ENCODE measurements at places on chromosomes 3 and 15.

GRCh38 chr3:182711261-182711683 lies 82.0 kb upstream of the ATP11B start:
- no peak for DNase-seq

GRCh38 chr15:92958105-92958504 lies 58.0 kb downstream of the CHD2 start:
- no peak for DNase-seq

GRCh38 chr3:98875535-98875934 lies 26.0 kb downstream of the DCBLD2 start:
- DNase-seq: no peak

- DNase-seq: no peak
Observed at GRCh38 chr15:65330934-65331645, 26.6 kb downstream of the RNU5B-1 start.

- DNase-seq: no peak
Observed at GRCh38 chr3:181717549-181718171, 5.9 kb downstream of the SOX2 start.

DNA sequence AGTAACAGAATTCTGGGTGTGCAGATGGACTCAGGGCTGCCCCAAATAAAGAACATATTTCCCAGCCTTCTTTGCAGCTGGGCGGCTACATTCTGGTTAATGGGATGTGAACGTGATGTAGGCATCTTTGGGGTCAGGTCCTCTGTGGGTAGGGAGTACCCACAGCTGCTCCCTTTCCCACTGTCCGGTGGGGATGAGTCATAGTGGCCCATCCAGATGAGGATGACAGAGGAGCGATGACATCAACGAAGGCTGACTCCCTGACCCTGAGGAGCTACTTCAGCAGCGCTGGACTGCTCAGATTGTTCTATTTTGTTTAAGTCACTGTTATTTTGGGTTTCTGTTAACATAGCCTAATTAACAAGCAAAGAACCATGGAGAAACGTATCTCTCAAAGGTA lies 38.0 kb downstream of the SRPRB start:
- no peak for DNase-seq

Measured in activated CD8-positive, alpha-beta memory T cell treated with anti-CD3 and anti-CD28 coated beads for 1 hour (primary cell).